ENCODE measurements at places on chromosomes 1 and 21. TPM values are rescaled to one million over a fixed set of nuclear protein-coding genes. Genes with fewer than 3 reads are reported as not detected.

GRCh38 chr1:107530543-107530942 is 389.7 kb downstream of the NTNG1 start:
- DNase-seq = no peak
- peaks cover 3% of the 10 kb centered on the region for H3K27me3 ChIP-seq
- H3K4me1 ChIP-seq = no peaks in the 10 kb centered on the region

KTI12 gene
- 15.0 TPM for total RNA-seq

DNA sequence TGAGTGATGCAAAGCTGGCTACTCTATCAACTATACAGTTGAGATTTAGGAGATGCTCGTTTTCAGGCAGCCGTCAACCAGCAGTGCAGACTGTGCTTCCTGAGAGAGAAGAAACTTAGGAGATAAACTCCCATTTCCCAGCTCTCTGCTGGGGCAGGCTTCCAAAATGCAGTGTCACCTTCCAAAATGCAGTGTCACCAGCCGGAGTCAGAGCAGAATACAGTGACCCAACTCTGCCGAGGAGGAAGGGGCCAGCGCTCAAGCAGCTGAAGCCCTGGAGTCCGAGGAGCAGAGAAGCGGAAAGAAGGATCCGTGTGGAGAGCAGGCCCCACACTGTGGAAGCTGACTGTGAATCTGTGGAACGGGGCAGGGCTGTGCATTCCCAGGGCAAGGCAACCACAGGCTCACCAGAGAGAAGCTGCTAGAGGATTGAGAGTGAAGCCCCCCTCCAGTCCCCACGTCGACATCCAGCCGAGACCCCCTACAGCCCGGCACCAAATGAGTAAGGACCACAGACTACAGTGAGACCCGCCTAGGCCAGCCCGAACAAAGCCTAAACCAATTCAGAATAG is 703 bp upstream of the KRTAP12-1 start:
- H3K27ac ChIP-seq = no peak overlapping the region
- peaks cover 15% of the 10 kb centered on the region for H3K4me1 ChIP-seq
- peaks cover 11% of the 10 kb centered on the region for H3K27me3 ChIP-seq
- DNase-seq = no peak

DNA sequence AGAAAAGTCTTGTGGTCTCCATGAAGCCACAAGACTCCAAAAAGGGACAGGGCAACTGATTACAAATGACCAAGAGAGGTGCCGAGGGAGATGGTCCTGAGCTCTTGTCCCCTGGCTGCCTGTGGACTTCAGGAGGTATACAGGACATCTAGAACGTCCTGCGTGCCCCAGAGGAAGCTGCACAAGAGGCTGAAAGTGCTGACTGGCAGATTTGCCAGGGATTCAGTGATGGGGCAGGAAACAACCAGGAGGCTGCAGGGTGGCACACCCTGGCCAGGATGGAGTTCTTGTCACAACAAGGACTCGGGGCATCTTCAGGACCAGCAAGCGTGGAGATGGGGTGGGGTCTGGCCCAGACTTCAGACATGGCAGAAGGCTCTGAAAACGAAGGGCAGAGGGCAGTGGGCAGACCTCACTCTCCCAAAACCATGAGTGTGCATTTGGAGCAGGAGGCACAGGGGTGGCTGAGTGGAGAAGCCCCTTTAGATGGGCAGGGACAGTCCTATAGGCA is 13.4 kb upstream of the PKP1 start:
- no peak overlapping the region for H3K4me3 ChIP-seq
- peaks cover 26% of the 10 kb centered on the region for H3K27me3 ChIP-seq
- H3K4me1 ChIP-seq = no peaks in the 10 kb centered on the region
- DNase-seq = no peak

DNA sequence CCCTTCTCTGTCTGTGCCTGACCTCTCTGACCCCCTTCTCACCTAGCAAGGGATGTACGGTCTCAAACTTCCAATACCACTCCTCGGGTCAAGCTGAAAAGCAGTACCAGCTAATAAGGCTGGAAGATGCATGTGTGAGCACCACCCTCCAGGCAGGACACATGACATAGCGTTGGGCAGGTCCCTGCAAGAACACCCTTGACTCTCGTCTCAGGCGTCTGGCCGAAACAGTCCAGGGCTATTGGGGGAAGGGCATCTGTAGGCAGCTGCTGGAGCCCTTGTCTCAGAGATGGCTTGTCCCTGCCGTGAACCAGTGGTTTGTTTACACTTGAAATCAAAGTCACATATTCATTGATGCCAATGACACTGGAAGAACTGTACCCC is 56.5 kb downstream of the CD46 start:
- H3K4me3 ChIP-seq = no peak overlapping the region
- H3K4me1 ChIP-seq = peaks cover 29% of the 10 kb centered on the region

TSPAN1 gene
- total RNA-seq = not detected

CD2 gene
- total RNA-seq = 278 TPM

GRCh38 chr1:29427614-29428279 is 191.4 kb downstream of the PTPRU start:
- no peak overlapping the region for H3K27ac ChIP-seq
- H3K36me3 ChIP-seq = no peaks in the 10 kb centered on the region
- H3K27me3 ChIP-seq = peaks cover 12% of the 10 kb centered on the region
- no peak for DNase-seq
- no peaks in the 10 kb centered on the region for H3K4me1 ChIP-seq
- H3K4me3 ChIP-seq = no peak overlapping the region

- H3K4me1 ChIP-seq = no peaks in the 10 kb centered on the region
- no peak overlapping the region for H3K27ac ChIP-seq
- no peaks in the 10 kb centered on the region for H3K27me3 ChIP-seq
- DNase-seq = no peak
- H3K36me3 ChIP-seq = peaks cover 10% of the 10 kb centered on the region
- no peak overlapping the region for H3K4me3 ChIP-seq
These were observed 366.9 kb downstream of the DPYD start for GRCh38 chr1:97553971-97554370.

DNA sequence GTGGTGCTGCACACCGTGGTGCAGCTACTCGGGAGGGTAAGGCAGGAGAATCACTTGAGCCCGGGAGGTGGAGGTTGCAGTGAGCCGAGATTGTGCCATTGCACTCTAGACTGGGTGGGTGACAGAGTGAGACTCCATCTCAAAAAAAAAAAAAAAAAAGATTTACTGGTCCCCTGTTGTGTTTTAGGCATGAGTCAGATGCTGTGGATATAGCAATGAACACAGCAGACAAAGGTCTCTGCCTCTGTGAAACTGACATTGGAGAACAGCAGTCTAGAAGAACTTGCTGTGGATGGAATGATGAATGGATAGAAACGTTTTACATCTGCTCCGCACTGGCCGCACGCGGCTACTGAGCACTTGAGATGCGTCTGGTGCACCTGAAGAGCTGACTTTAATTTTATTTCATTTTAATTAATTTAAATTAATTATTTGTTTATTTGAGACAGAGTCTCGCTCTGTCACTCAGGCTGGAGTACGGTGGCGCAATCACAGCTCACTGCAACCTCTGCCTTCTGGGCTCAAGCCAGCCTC is 24.5 kb upstream of the EPHA2 start:
- no peak overlapping the region for H3K27ac ChIP-seq
- H3K36me3 ChIP-seq = no peaks in the 10 kb centered on the region
- H3K27me3 ChIP-seq = no peaks in the 10 kb centered on the region
- no peak overlapping the region for H3K4me3 ChIP-seq
- DNase-seq = no peak

CEP170 gene
- total RNA-seq = 39.3 TPM

DNA sequence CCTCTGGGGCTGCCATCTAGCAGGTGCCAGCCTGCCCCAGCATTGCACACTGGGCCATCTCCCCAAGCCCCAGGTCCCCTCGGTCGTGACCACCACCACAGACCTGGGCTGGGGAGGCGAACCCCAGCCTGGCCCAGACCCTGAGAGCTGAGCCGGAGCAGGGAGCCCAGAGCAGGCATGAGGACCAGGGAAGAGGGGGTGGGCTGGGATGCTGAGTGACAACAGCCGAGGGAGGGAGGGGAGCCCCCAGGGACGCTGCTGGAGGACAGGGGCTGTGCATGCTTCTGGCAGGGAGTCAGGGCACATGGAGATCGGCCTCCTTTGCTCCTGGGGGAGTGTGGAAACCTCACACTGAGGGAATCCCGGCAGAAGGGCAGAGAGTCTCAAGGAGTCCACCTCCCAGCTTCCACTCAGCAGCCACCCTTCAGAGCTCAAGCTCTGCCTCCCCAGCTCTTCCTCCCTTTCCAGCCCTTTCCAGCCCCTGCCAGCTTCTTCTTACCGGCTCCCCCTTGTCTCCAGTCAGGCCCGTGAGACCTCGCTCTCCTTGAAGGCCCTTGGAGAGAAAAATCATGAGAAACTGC is 23.7 kb upstream of the PEF1 start:
- no peak overlapping the region for H3K27ac ChIP-seq
- no peak for DNase-seq
- peaks cover 32% of the 10 kb centered on the region for H3K27me3 ChIP-seq
- H3K4me1 ChIP-seq = peaks cover 7% of the 10 kb centered on the region
- H3K4me3 ChIP-seq = no peak overlapping the region

DNA sequence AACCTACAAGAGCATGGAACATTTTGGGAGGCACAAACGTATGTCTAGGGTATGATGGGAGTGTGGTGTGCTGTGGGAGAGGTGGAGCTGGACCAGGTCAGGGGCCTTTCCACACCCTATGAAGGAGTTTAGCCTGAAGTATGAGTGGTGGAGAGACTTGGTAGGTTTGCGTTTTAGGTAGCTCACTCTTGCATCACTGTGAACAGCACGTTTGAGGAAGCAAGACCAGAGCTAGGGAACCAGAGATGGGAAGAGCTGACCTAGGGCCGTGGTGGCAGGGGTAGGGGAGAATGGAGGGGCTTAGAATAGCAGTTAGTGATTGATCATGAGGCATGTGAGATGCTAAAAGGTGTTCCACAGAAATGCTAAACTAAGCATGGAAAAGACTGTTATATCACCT is 25.1 kb upstream of the ZFP69B start:
- H3K27ac ChIP-seq = no peak overlapping the region
- H3K4me1 ChIP-seq = peaks cover 11% of the 10 kb centered on the region
- peaks cover 64% of the 10 kb centered on the region for H3K36me3 ChIP-seq
- no peak overlapping the region for H3K4me3 ChIP-seq
- no peak for DNase-seq
- no peaks in the 10 kb centered on the region for H3K27me3 ChIP-seq

GRCh38 chr1:71196685-71197084 is 115.8 kb upstream of the ZRANB2 start:
- no peaks in the 10 kb centered on the region for H3K36me3 ChIP-seq
- H3K4me1 ChIP-seq = no peaks in the 10 kb centered on the region
- no peaks in the 10 kb centered on the region for H3K27me3 ChIP-seq
- no peak for DNase-seq
- no peak overlapping the region for H3K27ac ChIP-seq

GRCh38 chr1:171446386-171446785 is 38.9 kb upstream of the PRRC2C start:
- peaks cover 4% of the 10 kb centered on the region for H3K27me3 ChIP-seq
- H3K36me3 ChIP-seq = no peaks in the 10 kb centered on the region
- no peak for DNase-seq
- no peak overlapping the region for H3K4me3 ChIP-seq
- no peak overlapping the region for H3K27ac ChIP-seq
- H3K4me1 ChIP-seq = no peaks in the 10 kb centered on the region

DNA sequence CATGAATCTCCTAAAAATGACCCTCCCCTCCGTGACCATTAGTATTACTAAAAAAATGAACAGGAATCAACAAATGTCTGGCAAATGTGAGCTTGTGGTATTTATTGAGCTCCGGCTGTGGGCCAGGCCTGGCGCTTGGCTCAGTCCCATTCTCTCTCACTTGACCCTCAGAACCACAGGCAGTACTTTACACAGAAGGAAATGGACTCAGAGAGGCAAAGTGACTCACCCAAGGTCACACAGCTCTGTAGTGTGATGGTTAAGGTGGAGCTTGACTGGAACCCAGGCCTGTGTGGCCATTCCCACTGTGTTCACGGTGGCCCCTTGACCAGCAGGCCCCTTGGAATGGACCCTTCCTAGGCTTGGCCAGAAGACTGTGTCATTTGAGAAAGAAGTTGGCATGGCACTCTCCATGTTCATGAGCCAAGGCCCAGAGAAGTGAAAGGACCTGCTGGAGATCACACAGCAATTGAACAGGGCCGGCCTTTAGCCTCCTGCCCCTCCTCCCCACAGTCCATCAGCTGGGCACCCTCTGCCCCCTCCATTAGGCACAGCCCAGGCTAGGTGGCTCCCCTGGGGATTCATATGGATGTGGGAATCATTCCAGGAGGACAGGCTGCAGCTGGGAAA is 32.1 kb downstream of the FAM151A start:
- H3K4me3 ChIP-seq = no peak overlapping the region
- no peak overlapping the region for H3K27ac ChIP-seq
- peaks cover 1% of the 10 kb centered on the region for H3K4me1 ChIP-seq
- H3K27me3 ChIP-seq = no peaks in the 10 kb centered on the region

DNA sequence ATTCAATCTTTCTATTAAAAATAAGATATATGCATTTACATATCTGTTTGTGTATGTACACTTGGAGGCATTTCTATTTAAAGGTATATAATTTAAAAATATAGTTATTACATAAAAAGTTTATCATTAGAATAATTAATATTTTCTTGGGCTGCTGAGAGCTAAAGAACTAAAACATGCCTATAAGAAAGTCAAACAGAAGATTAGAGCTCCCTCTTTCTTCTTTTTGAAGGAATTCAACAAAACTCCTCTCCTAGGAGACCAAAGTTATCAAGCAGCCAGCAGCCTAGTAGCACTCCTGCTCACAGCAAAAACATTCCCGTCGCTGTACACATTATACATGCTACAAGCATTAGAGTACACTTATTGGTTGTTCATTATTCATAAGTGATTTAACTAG is 216.4 kb downstream of the VAV3 start:
- H3K4me3 ChIP-seq = no peak overlapping the region
- H3K27me3 ChIP-seq = no peaks in the 10 kb centered on the region
- DNase-seq = no peak
- no peaks in the 10 kb centered on the region for H3K36me3 ChIP-seq

PRKACB gene
- 68.8 TPM for total RNA-seq

- no peak overlapping the region for H3K27ac ChIP-seq
- H3K4me1 ChIP-seq = peaks cover 18% of the 10 kb centered on the region
- no peak for DNase-seq
- H3K4me3 ChIP-seq = no peak overlapping the region
- no peaks in the 10 kb centered on the region for H3K36me3 ChIP-seq
- no peaks in the 10 kb centered on the region for H3K27me3 ChIP-seq
These were observed 135.9 kb upstream of the HMCN1 start for GRCh38 chr1:185598332-185598731.

DNA sequence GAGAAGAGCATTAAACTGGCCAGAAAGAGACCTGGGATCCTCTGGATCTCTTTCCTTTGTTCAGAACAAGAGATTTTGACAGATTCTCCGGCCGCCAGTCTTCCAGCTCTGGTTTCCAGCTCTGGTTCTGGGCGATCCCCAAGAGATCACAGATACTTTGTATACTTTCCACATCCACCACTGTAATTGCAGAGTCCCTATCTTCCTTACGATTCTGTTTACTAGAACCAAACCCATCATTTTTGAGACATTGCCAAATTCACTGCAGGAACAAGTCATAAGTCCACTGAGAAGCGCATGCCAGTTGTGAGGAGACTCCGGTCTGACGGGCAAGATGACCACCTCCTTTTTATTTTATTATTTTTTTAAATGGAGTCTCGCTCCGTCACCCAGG is 505.2 kb downstream of the SMYD3 start:
- H3K4me1 ChIP-seq = no peaks in the 10 kb centered on the region
- H3K4me3 ChIP-seq = no peak overlapping the region
- DNase-seq = no peak
- no peak overlapping the region for H3K27ac ChIP-seq
